ENCODE measurements at places on chromosomes 11 and 22.

DNA sequence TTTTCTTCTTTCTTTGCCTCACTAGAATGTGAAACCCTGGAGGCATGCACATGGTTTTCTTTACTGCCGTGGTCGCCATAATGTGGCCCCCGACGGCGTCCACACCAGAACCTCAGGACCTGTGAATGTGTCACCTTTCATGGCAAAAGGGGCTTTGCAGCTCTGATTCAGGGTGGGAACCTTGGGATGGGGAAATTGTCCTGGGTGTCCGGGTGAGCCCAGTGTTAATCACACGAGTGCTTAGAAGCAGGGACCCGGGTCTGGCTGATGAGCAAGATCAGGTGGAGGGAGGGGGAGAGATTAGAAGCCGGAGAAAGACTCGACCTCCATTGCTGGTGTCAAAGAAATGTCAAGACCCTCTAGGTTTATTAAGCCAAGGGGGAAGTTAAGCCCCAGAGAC lies 74.7 kb upstream of the SHISAL1 start:
- DNase-seq, result no peak

GRCh38 chr11:3106736-3107524 lies 49.7 kb upstream of the CARS1 start:
- no peak for DNase-seq

DNA sequence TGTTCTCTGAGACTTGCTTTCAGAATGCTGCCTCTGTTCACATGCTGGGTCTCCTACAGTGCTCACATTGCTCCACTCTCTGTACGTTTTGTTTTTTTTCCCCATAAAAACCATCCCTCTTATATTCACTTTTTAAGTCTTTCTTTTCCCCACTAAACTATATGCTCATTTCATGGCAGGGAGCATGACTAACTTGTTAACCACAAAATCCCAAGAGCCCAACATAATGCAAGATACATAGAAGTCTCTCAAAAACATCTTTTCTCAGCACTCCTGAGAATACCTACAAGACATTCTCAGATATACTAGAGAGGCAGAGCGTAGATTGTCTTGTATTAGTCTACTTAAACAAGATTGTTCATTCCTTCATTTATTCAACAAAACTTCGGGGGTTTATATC lies 73.3 kb downstream of the FAM76B start:
- no peak for DNase-seq

- no peak for DNase-seq
Measured at GRCh38 chr11:65960824-65961266, 689 bp upstream of the SART1 start.

GRCh38 chr11:45470794-45471167 lies 184.6 kb upstream of the SYT13 start:
- DNase-seq, result no peak

DNA sequence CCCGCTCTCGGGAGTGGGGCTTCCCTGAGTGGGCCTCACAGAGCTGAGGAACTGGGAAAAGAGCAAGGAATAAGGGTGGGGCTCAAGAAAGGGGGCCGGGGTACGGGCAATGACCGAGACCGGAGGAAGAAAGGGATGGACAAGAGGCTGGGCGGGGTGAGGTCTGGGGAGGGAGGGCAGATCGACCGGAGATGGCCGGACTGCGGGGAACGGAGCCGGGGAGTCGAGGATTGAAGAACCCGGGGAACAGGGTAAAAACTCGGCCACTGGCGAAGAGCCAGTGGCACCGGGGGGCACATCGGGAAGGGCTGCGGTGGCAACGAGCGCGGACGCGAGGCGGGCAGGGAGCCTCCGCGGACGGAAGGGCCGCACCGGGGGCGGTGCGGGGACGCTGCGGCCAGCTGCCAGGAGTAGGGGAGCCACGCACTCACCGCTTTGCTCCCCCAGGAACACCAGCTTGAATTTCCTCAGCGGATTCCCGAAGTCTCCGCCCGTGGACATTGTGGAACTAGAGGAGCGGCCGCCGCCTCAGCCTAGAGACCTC lies 667 bp downstream of the RAB6A start:
- peak; percentile 15 for DNase-seq

GRCh38 chr11:93166194-93166593 lies 31.6 kb downstream of the SLC36A4 start:
- no peak for DNase-seq

- DNase-seq, result no peak
Measured at GRCh38 chr22:43449205-43449830, 37.5 kb downstream of the MPPED1 start.

All from stimulated activated CD4-positive, alpha-beta T cell treated with anti-CD3 and anti-CD28 coated beads, Interleukin-4, amount 100 ng/mL, for 1 hour (primary cell).